Cardiac fibroblast (primary cell): ENCODE measurements at places on chromosomes 4 and X.

GRCh38 chrX:40085714-40086113 is 12.0 kb downstream of the BCOR start:
- no peak for DNase-seq

GRCh38 chrX:154411981-154412340 is 622 bp downstream of the TAFAZZIN start:
- peak; percentile 53 for DNase-seq

DNA sequence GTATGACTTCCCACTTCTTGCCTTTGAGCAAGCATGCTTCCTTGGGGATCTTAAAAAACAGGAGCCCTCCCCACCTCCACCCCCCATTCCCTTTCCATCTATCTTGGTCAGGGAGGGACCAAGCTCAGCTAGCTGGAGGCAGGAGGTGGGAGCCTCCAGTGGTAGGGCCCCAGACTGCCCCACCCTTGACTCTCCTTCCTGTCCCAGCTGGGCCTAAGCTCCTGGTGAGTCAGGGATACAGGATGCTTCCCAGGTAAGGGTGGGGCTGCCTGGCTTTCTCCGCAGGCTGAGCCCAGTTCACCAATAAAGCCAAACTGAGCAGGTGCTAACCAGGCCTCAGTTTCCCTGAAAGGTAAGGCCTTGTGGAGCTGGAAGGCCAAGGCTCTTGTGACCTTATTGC is 15.2 kb downstream of the EFNB1 start:
- DNase-seq: no peak

- DNase-seq: no peak
Measured at GRCh38 chrX:152220606-152221005, 82.2 kb upstream of the MAGEA10 start.

DNA sequence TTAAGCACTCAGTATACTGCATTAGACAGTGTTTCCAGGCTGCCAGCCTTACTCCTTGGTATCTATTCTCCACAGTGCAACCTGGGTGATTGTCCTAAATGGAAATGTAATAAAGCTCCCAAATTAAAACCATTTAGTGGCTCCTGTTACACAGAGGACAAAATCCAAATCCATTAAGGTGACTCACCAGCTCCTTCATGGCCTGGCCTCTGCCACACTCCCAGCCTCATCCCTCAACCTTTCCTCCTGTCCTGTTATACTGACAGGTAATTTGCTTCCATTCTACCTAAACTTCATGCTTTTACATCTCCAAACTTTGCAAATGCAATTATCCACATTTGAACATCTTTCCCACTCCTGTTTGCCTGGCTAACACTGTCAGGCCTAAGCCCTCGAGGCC is 140.3 kb downstream of the INPP4B start:
- no peak for DNase-seq
